Right lobe of liver (tissue), 6 donors: ENCODE measurements at places on chromosomes 5 and 9. TPM values are rescaled to one million over a fixed set of nuclear protein-coding genes. Genes with fewer than 3 reads are reported as not detected.

DNA sequence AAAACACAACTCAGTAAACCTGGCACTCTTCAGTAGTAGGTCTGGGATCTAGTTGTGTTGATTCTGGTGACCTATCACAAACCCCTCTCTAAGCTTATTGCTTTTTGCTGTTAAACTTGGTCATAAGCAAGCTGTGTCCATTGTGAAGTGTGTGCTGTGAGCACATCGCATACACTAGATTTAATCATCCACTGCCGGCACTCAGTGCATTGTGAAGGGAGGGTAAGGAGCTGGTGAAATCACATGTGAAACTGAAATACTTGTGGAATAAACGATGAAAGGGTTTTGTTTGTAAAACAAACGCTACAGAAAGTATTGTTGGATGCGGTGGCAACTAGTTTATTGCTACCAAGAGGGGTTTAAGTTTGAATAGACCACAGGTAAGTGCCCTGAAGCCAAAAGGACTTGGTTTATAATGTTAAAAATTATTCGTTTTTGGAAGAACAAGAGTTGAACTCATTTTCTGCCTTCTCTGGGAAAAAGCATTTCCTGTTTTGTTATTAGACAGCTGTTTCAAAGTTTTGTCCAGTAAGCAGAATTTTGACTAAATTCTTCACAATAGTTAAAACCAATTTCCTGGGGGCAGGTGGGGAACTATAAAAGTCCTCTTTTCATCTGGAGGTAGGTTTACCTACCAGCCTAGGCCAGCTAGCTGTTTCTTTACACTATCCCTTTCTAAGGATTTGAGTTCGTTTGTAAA is 24.6 kb downstream of the TJP2 start:
- H3K27me3 ChIP-seq, result no peaks in the 10 kb centered on the region
- no peaks in the 10 kb centered on the region for H3K36me3 ChIP-seq

- H3K27me3 ChIP-seq, result no peaks in the 10 kb centered on the region
- no peaks in the 10 kb centered on the region for H3K4me1 ChIP-seq
- no peak overlapping the region for H3K4me3 ChIP-seq
- DNase-seq, result no peak
These were observed 139.4 kb downstream of the GADD45G start for GRCh38 chr9:89744255-89744648.

DNA sequence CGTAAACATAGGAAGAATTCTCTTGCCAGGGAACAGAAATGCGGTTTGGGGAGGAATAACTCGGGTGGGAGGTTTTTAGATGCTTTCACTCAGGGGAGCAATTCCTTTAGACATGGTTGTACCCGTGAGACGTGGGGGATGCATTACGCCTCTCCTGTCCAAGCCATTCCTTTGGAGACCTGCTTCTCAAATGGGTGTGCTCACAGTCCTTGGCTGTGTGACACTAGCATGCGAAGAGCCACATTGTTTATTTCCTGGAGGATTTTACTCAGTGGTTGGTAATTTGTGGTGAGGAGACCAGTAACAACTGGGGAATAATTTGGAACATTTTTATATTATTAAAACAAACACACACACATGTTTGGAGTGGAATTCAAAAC is 18.5 kb downstream of the COL15A1 start:
- no peak for DNase-seq
- no peaks in the 10 kb centered on the region for H3K36me3 ChIP-seq
- no peak overlapping the region for H3K4me3 ChIP-seq
- no peaks in the 10 kb centered on the region for H3K27me3 ChIP-seq

DNA sequence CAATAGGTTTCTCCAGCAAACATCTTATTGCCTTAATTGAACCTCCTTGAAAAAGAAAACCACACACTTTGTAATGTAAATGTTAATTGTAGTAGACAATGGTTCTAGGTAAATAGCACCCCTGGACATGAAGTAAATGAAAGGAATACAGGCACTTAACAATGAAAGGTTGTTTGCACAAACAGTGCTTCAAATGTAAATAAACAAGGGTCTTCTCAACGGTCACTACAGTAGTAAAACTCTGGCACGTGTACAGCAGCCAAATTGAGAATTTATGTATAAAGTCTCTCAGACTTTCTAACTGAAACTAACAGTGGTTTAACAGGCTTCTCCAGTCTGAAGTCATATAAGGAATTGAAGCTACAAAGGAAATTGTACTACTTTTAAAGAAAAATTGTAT is 218.3 kb downstream of the MEF2C start:
- H3K27me3 ChIP-seq, result peaks cover 82% of the 10 kb centered on the region
- H3K27ac ChIP-seq, result no peak overlapping the region

GRCh38 chr9:130319300-130319699 is 53.7 kb downstream of the HMCN2 start:
- H3K27ac ChIP-seq, result no peak overlapping the region
- no peak overlapping the region for H3K4me3 ChIP-seq
- H3K36me3 ChIP-seq, result no peaks in the 10 kb centered on the region
- no peaks in the 10 kb centered on the region for H3K4me1 ChIP-seq
- no peaks in the 10 kb centered on the region for H3K27me3 ChIP-seq

- DNase-seq, result no peak
- H3K4me1 ChIP-seq, result no peaks in the 10 kb centered on the region
- no peak overlapping the region for H3K4me3 ChIP-seq
- H3K27me3 ChIP-seq, result no peaks in the 10 kb centered on the region
These were observed 401.1 kb upstream of the RGMB start for GRCh38 chr5:98372351-98372750.

- H3K27me3 ChIP-seq, result no peaks in the 10 kb centered on the region
- no peak overlapping the region for H3K4me3 ChIP-seq
- DNase-seq, result no peak
- no peaks in the 10 kb centered on the region for H3K36me3 ChIP-seq
- no peak overlapping the region for H3K27ac ChIP-seq
These were observed 104.0 kb upstream of the BNC2 start for GRCh38 chr9:16974436-16974835.

The ADCY2 gene
- not detected for total RNA-seq

- DNase-seq, result no peak
- no peak overlapping the region for H3K27ac ChIP-seq
- H3K27me3 ChIP-seq, result no peaks in the 10 kb centered on the region
- no peaks in the 10 kb centered on the region for H3K4me1 ChIP-seq
These were observed 66.9 kb downstream of the USP20 start for GRCh38 chr9:129901993-129902739.

The CLTB gene
- 65.4 TPM for total RNA-seq
